ENCODE measurements at places on chromosomes 11 and 22.
A peak's percentile ranks its signal among the peaks of the same experiment; 100 is the strongest.

GRCh38 chr22:35970616-35971455 lies 57.8 kb downstream of the RBFOX2 start:
- no peak for DNase-seq

DNA sequence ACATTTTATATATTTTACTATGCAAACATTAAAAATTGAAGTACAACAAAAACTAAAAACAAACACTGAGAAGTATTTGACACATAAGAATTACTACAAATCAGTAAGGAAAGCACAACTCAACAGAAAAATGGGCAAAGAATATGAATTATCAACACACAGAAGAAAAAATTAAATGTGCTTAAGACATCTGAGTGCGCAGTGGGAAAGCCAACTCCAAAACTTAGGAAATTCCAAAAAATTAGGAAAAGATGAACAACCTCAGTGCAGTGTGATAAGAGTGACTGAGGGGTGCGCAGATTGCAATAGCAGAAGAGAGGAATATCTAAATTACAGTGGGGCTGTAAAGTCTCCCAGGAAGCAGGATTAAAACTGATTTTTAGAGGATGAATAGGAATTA lies 1.9 kb upstream of the TMEM41B start:
- DNase-seq, result no peak

GRCh38 chr22:40121461-40121860 lies 56.3 kb upstream of the TNRC6B start:
- DNase-seq, result no peak

- no peak for DNase-seq
These were observed 43.3 kb upstream of the ANO1 start for GRCh38 chr11:70034740-70035365.

DNA sequence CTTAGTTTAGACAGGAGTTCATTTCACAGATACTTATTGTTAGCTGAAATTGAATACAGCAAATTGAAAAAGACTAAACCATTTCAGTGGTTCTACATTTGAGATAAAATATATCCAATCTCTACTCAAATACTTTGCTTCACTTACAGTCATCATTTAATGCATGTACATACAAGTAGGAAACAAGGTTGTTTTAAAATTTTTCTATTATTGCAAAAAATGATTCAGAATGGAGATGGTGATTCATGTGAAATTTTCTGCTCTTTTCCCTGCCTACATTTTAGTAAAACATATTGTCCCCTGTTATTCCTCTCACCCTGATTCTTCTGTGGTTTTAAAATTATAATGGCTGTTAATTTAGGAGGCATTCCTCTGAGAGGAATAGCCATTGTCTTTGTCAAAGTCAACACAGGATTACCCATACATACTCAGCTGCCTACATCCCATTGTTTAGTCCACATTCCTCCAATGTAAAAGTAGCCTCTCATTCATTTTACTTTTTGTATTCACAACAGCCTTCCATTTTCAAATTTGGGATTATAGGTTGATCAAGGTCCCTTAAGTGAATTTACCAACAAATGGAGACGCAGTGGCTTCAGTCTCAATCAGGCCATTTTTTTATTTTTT lies 60.1 kb downstream of the TRPC6 start:
- DNase-seq, result no peak

- peak; percentile 2 for DNase-seq
These were observed 1153.0 kb upstream of the TENM4 start for GRCh38 chr11:80593648-80594374.

GRCh38 chr11:84865791-84866535 lies 761.2 kb downstream of the DLG2 start:
- DNase-seq, result no peak

DNA sequence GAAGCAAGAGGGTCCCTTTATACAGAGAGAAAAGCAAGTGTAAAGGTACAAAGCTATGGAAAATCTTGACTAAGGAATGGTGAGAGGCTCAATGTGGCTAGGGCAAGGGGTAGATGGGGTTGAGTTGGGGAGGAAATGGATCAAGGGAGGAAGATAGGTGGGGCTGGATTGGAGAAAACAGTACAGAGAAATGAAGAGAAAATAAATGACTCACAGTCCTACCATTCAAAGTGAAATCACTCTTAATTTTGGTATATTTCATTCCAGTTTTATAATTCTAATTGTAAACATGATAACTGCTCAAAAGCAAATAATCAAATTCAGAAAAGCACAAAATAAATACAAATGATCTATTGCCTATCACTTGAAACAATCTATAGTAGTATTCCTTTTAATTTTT lies 16.6 kb downstream of the UBE4A start:
- no peak for DNase-seq

DNA sequence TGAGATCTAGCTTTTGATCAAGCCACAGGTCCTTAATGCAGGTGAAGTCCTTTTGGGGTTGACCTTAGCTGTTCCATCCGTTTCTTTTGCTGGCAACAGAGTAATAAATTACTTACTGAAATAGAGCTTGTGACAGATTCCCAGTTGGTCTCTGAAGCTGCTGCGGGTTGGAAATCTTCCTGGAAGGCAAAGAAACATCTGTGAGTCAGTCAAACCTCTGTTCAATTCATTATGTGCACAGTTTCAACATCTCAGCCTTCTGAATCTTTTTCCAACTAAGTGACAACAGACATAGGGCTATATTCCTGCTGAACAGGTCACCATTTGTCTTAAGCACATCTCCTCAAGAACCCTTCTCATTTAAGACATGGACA lies 88.9 kb upstream of the DDI1 start:
- no peak for DNase-seq

GRCh38 chr11:121556937-121557336 lies 104.2 kb upstream of the SORL1-AS1 start:
- no peak for DNase-seq

DNA sequence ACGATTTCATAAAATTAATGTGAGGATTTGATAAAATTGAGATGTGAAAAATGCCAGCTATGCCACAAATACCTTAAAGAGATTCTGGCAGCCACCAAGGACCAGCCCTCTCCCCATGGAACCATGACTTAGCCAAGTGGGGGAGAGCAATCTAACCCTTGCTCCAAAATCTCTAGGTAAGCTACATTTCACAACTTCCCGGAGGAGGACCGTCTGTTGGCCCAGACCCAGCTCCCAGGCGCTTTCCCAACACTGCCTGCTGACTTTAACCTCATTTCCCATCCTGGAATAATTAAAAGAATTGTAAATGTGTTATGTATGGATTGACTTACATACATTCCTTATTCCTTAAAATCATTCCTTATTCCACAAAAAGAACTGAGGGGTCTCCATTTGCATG lies 47.5 kb upstream of the TENM4 start:
- DNase-seq, result no peak

DNA sequence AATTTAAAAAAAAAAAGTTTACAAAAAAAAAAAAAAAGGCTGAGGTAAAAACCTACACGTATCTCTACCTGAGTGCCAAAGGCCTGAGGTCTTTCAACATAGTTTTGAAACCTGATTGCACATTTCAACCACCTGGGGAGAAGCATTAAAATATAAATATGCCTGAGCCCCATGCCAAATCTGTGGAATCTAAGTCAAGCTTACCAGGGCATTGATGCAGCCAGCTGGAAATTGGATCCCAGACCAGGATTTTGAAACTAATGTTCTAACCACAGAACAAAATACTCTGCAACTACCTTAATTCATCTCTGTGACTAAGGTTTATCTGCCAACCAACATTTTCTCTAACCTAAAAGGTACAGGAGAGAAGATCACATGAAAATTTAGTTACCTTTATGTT lies 38.8 kb upstream of the CHRNA10 start:
- no peak for DNase-seq

GRCh38 chr11:123186286-123186685 lies 8.8 kb downstream of the CLMP start:
- no peak for DNase-seq
